ENCODE measurements at places on chromosomes 5 and 9. TPM values are rescaled to one million over a fixed set of nuclear protein-coding genes. Genes with fewer than 3 reads are reported as not detected.

DNA sequence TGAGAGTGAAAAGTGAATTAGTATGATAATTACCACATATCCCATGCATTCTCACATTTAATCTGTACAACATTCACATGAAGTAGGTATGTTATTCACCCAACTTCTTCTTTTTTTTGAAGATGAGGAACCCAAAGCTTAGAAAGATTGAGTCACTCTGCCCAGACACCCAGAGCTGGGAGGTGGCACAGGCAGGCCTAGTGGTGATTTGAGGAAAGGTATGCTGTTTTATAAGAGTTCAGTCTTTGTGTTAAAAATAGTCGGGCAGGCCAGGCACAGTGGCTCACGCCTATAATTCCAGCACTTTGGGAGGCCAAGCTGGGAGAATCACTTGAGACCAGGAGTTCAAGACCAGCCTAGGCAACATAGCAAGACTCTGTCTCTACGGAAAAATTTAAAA lies 285.3 kb downstream of the NR3C1 start:
- H3K4me1 ChIP-seq, result no peaks in the 10 kb centered on the region
- H3K36me3 ChIP-seq, result no peaks in the 10 kb centered on the region
- no peak for DNase-seq
- H3K4me3 ChIP-seq, result no peak overlapping the region
- no peak overlapping the region for H3K27ac ChIP-seq

GRCh38 chr5:100595812-100596173 lies 60.6 kb downstream of the FAM174A start:
- H3K36me3 ChIP-seq, result no peaks in the 10 kb centered on the region
- no peaks in the 10 kb centered on the region for H3K27me3 ChIP-seq
- H3K27ac ChIP-seq, result no peak overlapping the region
- DNase-seq, result no peak

DNA sequence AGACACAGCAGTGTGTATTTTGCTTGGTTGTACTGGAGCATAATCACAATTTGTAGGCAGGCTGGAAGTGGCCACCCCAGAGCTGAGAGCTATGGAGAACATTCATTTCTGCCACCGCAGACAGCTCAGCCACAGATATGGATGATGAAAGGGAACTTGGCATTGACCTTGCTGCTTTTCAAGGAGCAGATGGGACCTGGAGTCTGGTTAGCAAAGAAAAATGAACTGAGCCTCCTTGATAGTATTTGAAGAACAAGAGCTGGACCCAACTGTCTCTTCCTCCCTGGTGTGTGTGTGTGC lies 395.2 kb upstream of the ZNF462 start:
- H3K4me1 ChIP-seq, result peaks cover 11% of the 10 kb centered on the region
- no peaks in the 10 kb centered on the region for H3K27me3 ChIP-seq
- H3K4me3 ChIP-seq, result no peak overlapping the region
- H3K36me3 ChIP-seq, result no peaks in the 10 kb centered on the region

DNA sequence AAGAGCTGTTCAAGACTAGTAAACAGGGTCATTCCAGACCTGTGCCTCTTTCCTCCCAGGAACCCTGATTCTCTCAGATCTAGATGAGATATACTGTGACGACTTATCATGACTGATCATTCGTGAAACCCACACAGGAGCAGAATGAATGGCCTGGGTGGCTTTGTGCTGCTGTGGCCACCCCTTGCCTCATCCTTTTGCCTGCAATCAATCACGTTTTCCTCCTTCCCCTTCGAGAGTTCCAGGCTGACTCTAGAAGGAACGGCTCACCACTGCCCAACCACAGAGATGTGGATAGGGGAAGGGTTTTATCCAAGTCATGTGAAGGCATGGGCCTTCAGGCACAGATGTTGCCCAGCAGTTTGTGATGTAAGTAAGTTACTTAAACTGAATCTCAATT lies 5.8 kb downstream of the ANXA6 start:
- no peaks in the 10 kb centered on the region for H3K27me3 ChIP-seq
- H3K4me1 ChIP-seq, result peaks cover 59% of the 10 kb centered on the region
- DNase-seq, result peak; percentile 66

GRCh38 chr9:94961870-94962269 lies 235.4 kb downstream of the AOPEP start:
- no peak for DNase-seq
- H3K27me3 ChIP-seq, result no peaks in the 10 kb centered on the region
- no peak overlapping the region for H3K4me3 ChIP-seq
- H3K27ac ChIP-seq, result no peak overlapping the region

GRCh38 chr9:70553707-70554673 lies 139.5 kb upstream of the KLF9 start:
- no peak overlapping the region for H3K27ac ChIP-seq
- no peaks in the 10 kb centered on the region for H3K36me3 ChIP-seq

DNA sequence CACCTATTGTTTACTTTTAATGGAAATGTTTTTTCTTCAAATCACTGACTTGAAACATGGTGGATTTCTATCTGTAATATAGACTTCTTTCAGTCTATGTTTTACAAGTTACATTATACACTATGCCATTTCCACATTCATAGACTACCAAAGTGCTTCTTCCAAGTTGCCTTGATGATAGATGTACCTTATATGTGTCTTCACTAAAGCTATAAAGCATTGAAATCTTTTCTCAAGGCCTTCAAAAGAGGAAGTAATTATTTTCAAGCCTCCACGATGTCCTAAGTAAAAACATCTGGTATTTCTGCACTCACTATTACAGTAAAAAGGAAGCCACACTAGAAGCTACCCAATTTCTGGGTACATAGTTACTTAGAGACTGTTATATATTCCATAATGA lies 113.3 kb downstream of the FGF10 start:
- no peak overlapping the region for H3K27ac ChIP-seq
- no peak for DNase-seq
- no peaks in the 10 kb centered on the region for H3K27me3 ChIP-seq
- H3K36me3 ChIP-seq, result no peaks in the 10 kb centered on the region
- no peak overlapping the region for H3K4me3 ChIP-seq
- no peaks in the 10 kb centered on the region for H3K4me1 ChIP-seq

GRCh38 chr5:446883-447263 lies 3.9 kb downstream of the EXOC3 start:
- no peak overlapping the region for H3K4me3 ChIP-seq
- peak; percentile 50 for DNase-seq
- peaks cover 31% of the 10 kb centered on the region for H3K36me3 ChIP-seq
- no peak overlapping the region for H3K27ac ChIP-seq
- H3K4me1 ChIP-seq, result peaks cover 6% of the 10 kb centered on the region
- H3K27me3 ChIP-seq, result no peaks in the 10 kb centered on the region

DNA sequence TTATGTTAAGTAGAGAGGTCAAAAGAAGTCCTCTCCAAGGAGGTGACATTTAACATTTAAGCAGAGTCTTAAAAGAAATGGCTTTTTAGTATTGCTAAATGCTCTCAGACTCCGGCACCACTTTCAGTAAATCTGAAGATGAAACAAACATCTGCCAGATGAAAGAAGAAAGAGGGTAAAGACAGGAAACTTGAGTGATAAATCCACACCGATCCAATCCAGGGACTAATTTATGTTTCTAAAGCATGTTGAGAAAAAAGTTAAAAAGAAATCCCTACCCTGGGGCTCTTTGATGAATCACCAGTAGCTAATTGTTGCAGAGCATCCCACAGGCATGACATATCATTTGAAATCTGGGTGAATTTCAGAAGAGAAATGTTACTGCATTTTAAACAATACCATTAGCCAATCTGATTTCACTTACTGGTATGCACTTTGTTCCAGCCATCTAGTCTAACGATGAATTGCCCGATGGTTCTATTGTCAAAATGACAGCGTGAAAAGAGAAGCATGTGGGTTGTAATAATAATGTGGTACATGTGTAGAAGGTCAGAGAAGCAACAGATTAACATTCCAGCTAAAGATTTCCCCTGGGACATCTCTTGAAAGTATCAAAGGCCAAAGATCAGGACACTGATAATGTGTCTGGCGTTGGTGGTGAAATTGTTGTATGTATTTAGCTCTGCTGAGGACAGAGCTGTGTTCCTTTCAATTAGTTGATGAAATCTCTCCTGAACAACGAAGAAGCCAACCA lies 485.7 kb downstream of the CSNK1G3 start:
- H3K4me1 ChIP-seq, result peaks cover 22% of the 10 kb centered on the region
- no peaks in the 10 kb centered on the region for H3K36me3 ChIP-seq
- H3K27ac ChIP-seq, result no peak overlapping the region
- no peaks in the 10 kb centered on the region for H3K27me3 ChIP-seq

- no peak overlapping the region for H3K27ac ChIP-seq
- H3K36me3 ChIP-seq, result no peaks in the 10 kb centered on the region
- peaks cover 19% of the 10 kb centered on the region for H3K4me1 ChIP-seq
- DNase-seq, result no peak
- no peaks in the 10 kb centered on the region for H3K27me3 ChIP-seq
Measured at GRCh38 chr5:50863534-50864170, 197.2 kb downstream of the PARP8 start.

GRCh38 chr5:86971034-86971571 lies 296.6 kb upstream of the RASA1 start:
- DNase-seq, result peak; percentile 64
- no peaks in the 10 kb centered on the region for H3K4me1 ChIP-seq
- no peak overlapping the region for H3K27ac ChIP-seq
- H3K4me3 ChIP-seq, result no peak overlapping the region
- H3K27me3 ChIP-seq, result no peaks in the 10 kb centered on the region

- DNase-seq, result no peak
- no peaks in the 10 kb centered on the region for H3K27me3 ChIP-seq
- H3K4me3 ChIP-seq, result no peak overlapping the region
- H3K27ac ChIP-seq, result no peak overlapping the region
- H3K4me1 ChIP-seq, result no peaks in the 10 kb centered on the region
Measured at GRCh38 chr5:32241034-32241783, 67.1 kb upstream of the GOLPH3 start.

- peaks cover 7% of the 10 kb centered on the region for H3K4me1 ChIP-seq
- no peak for DNase-seq
- no peak overlapping the region for H3K27ac ChIP-seq
- no peaks in the 10 kb centered on the region for H3K36me3 ChIP-seq
- H3K27me3 ChIP-seq, result no peaks in the 10 kb centered on the region
Measured at GRCh38 chr5:153437251-153437650, 53.2 kb upstream of the GRIA1 start.

DNA sequence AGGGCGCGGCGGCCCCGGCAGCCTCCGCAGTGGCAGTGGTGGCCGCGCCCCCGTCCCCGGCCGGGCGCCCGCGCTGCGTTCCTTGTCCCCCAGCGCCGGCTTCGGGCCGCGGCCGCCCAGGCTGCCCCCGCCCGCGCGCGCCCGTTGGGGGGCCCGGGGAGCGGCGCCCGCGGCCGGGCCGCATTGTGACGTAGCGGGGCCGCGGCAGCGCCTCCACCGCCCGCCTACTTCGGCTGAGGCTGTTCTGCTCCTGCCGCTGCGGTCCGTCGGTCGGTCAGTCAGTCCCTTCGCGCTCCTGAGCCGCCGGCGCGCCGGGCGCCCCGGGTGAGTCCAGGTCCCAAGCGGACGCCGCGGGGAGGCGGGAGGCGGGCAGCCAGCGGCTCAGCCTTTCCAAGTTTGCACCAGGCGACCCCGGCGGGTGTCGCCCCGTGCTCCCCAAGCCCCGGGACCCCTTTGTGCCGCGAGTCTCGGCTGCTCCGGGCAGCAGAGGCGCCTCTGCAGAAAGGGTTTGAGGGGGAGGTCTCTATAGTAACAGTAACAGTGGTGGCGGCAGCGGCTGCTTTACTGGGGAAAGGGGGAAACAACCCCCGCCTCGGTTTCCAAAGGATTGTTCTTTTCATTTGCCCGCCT lies at the start of gene SNCAIP:
Gene SNCAIP (plus strand): TSS at position 277 of the 630 bp plus-strand sequence. CDS start 78,898 bp downstream, outside the sequence.
- H3K27ac ChIP-seq, result peak within 1 kb of the TSS; percentile 34
- peaks cover 29% of the 10 kb centered on the region for H3K27me3 ChIP-seq
- peak within 1 kb of the TSS; percentile 95 for H3K4me3 ChIP-seq
- no peaks in the 10 kb centered on the region for H3K4me1 ChIP-seq
- peak; percentile 59 for DNase-seq

DNA sequence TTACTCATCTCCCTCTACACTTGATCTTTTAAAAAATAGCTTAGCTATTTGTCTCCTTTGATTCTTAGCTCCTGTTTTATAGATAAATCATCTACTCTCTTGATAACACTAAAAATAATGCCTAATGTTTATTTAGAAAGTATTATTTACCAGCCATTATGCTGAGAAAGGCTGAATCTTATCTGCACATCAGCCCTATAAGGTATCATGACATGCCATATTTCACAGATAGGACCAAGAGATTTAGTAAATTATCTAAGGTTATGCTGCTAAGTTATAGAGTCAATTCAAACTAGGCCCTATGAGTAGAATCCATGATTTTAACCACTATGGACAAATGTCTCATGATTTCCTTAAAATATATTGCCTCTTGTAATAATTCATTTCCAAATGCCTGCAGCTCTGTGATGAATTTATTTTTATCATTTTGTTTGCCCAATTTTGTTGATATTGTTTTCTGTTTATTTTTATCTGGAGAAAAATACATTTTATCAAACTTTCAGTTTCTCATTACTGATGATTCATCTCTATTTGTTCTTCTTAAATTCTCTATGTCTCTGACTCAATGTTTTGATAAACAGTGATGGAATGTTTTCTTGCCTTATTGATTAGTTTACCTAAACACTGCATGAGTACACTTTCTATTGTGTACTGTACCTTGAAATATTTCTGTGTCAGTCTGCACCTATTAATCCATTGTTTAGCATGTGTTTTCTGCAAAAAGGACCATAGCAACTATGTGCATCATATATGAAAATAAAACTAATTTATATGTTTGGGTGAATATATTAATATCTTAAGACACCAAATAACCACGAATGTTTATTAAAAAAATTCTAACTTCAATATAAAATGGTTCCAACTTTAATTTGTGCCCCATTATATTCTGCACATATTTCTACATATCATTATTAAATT lies 300.8 kb downstream of the CDH9 start:
- H3K27me3 ChIP-seq, result no peaks in the 10 kb centered on the region
- H3K4me3 ChIP-seq, result no peak overlapping the region
- no peak overlapping the region for H3K27ac ChIP-seq
- DNase-seq, result no peak
- H3K36me3 ChIP-seq, result no peaks in the 10 kb centered on the region
- no peaks in the 10 kb centered on the region for H3K4me1 ChIP-seq

SPATA31A5 gene
- total RNA-seq, result not detected

NRG2 gene
- total RNA-seq, result 16.5 TPM

FBLL1 gene
- 0.63 TPM for total RNA-seq

LPAR1 gene
- total RNA-seq, result 0.77 TPM

ORM2 gene
- total RNA-seq, result not detected

IL9 gene
- not detected for total RNA-seq

SOX30 gene
- 0.07 TPM for total RNA-seq

TCERG1 gene
- total RNA-seq, result 122 TPM

FKBP15 gene
- 20.6 TPM for total RNA-seq

TMEM141 gene
- total RNA-seq, result 306 TPM
